NCI-H1694 (cell line): ENCODE measurements at places on chromosomes 7 and 10.

DNA sequence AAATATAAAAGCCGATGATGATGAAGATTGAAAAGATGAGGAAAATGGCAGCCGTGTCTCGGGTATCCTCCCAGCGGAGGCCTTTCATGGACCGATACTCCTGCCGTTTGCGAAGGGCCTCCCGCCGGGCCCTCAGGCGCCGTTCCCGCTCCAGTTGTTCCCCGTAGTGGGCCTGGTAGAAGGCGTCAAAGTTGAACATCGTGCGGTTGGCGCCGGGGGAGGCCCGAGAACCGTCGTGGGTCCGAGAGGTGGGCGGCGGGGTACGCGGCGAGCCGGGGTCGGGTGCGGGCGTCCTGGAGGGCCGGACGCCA is 553 bp downstream of the DNAJC30 start:
- no peak for DNase-seq

GRCh38 chr10:29791773-29792172 is 157.0 kb upstream of the SVIL start:
- DNase-seq = no peak

DNA sequence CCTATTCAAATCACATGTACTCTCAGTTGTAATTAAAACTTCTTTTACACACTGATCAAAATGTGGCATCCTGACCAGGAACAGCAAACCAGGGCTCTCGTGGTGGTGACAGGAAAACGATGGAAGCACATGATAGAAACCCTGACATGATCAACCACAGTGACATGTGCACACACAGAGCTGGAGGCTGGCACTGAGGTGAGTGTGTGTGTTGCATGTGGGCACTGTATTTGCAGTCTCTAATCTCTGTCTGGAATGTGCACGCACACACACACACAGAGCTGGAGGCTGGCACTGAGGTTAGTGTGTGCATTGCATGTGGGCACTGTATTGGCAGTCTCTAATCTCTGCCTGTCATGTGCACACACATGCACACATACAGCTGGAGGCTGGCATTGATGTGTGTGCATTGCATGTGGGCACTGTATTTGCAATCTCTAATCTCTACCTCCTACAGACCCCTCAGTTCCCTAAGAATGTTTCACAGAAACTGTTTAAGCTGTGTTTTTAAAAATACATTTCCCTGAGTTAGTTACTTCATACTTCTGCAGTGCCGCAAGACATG is 406.9 kb downstream of the SFMBT2 start:
- no peak for DNase-seq

DNA sequence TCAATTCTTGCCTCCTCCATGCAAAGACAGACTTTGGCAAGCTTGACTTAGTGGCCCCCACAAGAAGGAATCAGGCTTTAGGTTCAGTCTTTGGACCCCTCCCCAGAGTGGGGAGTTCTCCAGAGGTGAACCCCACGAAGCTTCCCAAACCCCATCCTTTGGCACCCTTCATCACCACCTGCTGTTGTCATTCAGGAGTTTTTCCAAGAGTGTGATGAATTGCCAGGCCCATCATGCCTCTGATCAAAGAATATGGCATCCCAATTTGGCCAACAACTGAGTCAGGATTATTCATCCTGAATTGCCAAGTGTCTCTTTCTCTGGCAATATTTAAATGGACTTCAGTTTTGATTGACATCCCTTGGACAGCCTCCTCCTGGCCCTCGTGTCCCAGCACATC is 404.7 kb upstream of the MKI67 start:
- DNase-seq = no peak

DNA sequence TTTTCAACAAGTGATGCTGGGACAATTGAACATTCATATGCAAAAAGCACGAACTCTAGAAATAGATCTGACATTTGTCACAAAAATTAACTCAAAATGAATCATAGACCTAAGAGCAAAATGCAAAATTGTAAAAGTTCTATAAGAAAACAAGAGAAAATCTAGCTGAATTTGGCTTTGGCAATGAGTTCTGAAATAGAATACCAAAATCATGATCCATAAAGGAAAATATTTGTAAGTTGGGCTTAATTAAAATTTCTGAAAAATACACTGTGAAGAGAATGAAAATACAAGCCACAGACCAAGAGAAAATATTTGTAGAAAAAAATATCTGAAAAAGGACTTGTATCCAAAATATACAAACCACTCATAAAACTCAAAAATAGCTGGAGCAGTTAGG is 698.8 kb upstream of the CELF2 start:
- DNase-seq = no peak

GRCh38 chr10:3757638-3758490 is 27.1 kb downstream of the KLF6 start:
- no peak for DNase-seq

- no peak for DNase-seq
Measured at GRCh38 chr10:45375101-45375500, 1.1 kb downstream of the ALOX5 start.

GRCh38 chr10:787933-788651 is 98.6 kb upstream of the DIP2C start:
- DNase-seq = no peak

- no peak for DNase-seq
Measured at GRCh38 chr10:3076138-3076537, 8.8 kb downstream of the PFKP start.

DNA sequence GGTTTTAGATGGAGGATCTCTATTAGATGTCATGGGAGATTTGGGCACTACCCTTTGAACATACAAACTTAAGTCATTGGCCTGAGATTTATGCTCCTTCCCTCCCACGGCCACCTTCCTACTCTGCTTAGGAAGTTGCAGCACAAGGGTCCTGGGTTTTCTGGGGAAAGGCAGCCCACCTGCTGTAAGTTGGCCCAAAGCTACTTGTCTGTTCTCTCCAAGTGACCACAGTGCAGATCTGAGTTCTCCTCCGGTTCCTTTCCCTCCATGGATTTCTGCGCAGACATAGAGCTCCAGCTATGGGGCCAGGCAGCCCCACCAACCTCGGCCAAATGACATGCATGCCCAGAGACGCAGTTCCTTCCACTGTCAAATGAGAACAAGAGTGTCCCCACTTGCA is 12.8 kb upstream of the C10orf53 start:
- no peak for DNase-seq

DNA sequence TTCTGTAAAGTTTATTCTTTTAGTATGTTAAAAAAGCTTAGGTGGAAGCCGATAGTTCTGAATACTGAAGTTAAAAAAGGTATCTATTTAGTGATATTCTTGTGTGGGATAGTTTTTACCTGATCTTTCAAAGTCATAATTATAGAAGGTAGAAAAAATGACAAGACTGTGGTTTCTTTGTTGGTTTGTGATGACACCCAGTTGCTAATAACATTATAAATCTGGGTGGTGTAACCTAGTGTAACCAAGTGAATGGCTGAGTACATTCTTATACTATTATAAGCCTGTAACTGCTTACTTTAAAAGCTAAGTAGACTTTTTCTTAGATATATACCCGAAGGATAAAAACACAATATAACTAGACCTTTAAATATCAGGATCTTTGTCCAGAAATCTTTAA is 2.3 kb downstream of the CDK13 start:
- no peak for DNase-seq

GRCh38 chr7:135645296-135645904 is 16.9 kb upstream of the STMP1 start:
- DNase-seq = peak; percentile 13

DNA sequence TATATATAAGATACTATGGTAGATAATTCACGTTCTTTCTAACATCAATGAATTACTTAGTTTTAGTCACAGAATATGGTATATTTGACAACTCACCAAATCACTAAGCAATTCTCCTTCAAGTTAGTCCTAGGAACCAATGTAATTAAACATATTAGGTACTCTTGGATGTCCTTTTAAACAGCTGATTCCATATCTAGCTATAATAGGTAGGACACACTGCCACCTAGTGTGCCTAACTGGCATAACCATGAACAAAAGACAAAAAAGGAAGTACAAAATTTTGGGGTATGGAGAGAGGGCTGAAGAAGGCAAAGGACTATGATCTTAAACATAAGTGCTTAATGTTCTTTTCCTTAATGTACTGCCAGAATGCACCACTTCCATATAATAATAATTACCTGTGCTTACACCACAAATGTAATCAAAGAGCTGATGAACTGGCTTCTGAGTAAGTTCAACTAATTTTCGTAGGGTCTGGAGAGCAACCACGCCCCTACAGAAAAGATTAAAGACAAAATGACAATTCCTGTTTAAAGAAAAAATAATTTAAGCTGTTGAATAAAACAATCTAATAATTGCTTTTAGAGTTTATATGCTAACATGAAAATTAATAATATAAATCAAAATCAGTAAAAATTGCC is 28.7 kb downstream of the PNPLA8 start:
- peak; percentile 70 for DNase-seq

DNA sequence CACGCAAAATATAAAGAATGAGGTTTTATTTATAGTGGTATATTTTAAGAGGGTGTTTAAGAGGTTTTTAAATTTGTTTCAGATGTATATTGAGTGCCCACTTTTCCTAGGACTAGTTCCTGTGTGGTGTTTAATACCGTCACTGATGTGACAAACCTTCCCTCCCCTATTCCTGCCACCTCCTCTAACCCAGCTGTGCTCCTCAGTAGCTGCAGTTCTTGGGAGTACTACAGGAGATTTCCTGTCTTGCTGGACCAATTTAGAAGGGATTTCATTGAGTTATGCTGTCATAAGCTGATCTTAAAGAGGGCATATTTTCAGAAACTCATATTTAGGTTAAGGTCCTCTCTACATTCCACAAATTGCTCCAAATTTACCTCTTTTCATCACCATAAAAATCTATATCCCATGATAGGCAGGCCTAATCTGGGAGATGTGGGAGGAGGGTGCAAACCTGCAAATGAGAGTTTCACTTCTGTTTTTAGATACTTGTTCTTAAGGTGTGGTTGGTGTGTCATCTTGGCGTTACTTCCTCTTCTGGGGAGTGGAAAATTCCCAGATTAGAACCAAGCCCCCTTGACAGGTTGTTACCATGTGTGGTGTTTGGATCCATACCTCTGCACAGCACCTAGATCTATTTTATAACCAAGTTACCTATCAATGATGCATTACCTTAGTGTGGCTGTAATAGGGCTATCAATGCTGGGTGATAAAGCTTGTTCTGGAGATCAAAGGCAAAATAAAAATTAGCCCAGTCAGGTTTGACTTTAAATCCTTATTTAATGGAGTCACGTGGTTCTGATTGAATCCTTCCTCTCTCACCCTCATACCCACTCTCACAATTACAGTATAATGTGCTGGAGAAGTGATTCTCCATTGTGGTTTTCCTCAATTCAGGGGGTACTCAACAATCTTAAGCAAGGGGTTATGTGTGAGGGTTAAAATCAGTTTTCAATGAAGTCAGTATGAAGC is 141.1 kb downstream of the CDK14 start:
- no peak for DNase-seq

GRCh38 chr7:20779041-20779440 is 7.6 kb downstream of the SP8 start:
- no peak for DNase-seq

- no peak for DNase-seq
Measured at GRCh38 chr10:49664842-49665355, 14.6 kb upstream of the C10orf53 start.

GRCh38 chr10:115659616-115660015 is 566.5 kb downstream of the ATRNL1 start:
- no peak for DNase-seq

GRCh38 chr10:26486990-26487850 is 49.1 kb downstream of the APBB1IP start:
- DNase-seq = no peak

- DNase-seq = no peak
Measured at GRCh38 chr7:474605-475424, 44.8 kb downstream of the PDGFA start.

DNA sequence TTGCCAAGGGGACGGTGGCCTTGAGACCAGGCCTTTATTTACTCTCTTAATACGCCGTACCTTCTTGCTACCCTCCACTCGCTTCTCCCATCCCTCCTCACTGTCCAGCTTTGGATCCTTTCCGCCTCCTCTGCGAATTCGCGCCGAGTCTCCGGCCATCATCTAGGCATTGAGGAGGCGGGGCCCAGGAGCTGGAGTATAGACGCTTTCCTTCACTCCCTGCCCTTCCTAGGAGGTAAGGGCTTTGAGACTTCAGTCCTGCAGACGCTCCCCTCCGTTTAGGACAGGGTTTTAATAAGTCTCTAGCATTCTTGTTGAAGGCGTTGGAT is 538 bp downstream of the TFAM start:
- no peak for DNase-seq

GRCh38 chr10:77165445-77166208 is 472.0 kb downstream of the KCNMA1 start:
- DNase-seq = peak; percentile 63

DNA sequence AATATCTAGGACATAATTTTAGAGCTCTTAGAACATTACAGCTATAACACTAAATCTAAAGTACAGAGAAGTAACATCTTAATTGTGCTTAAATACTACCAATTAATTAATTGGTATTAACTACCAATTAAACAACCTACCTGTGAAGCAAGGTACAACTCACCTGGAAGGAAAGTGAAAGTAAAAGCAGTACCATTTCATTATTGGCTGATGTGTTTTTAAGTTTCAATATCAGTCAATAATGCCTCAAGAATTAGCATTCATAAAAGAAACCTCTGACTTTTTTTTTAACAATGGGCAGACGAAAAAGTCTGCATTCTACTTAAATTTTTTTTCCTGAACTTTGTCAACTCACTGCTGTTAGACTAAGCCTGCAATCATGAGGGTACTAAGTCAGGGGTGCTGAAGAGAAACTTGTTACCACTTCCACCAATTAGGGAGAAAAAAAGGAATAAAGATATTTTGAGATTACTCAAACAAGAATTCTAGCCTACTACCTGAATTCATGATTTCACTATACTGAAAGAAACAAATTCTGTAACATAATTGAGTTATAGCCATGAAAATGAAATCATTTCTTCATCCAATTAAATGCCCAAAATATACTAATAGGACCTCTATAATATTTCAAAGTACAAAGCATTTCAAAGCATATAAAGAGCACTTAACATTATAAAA is 19.9 kb downstream of the UPF2 start:
- DNase-seq = no peak

DNA sequence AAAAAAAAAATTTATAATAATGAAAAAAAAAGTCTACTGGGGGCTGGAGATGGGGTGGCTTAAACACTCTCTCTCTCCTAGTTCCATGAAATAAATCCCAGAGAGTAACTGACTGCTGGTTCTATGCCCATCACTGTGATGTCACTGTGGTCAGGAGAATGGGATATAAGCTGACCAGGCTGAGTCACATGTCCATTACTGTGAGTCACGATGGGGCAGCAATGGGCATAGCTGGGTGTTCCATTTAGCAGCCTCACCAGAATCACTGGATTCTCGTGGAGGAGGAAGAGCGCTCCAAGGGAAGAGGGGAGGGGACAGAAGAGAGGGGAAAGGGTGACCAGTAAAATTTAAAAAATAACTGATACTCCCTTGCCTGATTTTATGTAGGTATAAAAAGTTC is 37.1 kb downstream of the MASTL start:
- DNase-seq = no peak

- no peak for DNase-seq
Measured at GRCh38 chr10:82242778-82243177, 367.8 kb downstream of the NRG3 start.

GRCh38 chr7:140262242-140262903 is 85.6 kb upstream of the KDM7A start:
- no peak for DNase-seq

- DNase-seq = peak; percentile 80
Measured at GRCh38 chr7:29878081-29878688, 71.9 kb downstream of the WIPF3 start.
